H7 (cell line): ENCODE measurements at places on chromosomes 12 and 14.

GRCh38 chr14:23307687-23308644 is 1.3 kb downstream of the BCL2L2 start:
- DNase-seq: no peak

DNA sequence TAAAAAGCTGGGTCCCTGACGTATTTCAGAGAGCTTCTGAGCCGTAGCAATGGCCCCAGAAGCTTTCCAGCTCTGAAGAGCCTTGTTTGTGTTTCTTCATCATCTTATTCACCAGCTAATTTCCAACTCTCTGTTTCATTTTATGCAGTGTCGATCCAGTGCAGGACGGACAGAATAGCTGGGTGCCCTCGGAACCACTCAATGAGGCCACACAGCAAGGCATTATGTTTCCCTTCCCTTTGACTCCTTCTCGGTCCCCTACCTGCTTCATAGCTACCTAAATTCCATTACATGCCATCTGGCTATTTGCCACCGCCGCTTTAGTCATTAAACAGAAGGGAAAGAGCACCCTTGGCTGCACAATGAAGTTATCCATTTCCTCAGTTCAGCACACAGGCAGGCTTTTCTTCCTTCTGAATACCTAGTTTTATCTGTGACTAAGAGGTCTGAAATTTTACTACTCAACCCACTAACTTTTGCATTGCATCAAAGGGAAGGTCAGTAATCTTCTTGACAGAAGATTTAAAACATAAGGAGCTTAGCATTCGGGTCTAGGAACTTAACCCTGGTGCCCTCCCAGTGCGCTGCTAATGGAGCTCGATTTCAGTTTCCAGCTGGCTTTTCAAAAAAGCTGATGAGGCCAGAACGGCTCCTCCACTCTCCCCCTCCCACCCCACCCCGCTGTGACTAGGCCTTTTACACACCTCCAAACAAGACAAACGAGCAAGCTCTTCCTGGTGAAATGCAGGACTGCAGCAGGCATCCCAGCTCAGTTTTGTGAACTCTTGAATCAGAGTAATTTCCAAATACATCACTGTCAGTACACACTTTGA is 176.8 kb downstream of the GXYLT1 start:
- DNase-seq: peak; percentile 73

DNA sequence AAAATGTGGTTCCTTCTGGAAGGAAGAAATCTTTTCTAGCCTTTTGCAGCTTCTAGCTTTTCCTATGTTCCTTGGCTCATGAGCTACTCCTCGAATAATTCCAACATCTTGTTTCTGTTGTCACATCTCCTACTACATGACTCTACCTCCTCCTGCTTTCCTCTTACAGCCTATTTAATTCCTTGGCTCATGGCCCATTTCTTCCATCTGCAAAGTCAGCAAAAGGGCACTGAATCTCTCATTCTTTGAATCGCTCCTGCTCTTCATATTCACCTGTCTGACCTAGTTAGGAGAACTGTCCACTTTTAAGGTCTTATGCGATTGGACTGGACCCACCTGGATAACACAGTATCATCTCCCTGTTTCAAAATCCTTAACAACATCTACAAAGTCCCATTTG is 15.8 kb downstream of the PRKD1 start:
- no peak for DNase-seq

GRCh38 chr12:28033538-28033915 is 61.0 kb upstream of the PTHLH start:
- DNase-seq: no peak

DNA sequence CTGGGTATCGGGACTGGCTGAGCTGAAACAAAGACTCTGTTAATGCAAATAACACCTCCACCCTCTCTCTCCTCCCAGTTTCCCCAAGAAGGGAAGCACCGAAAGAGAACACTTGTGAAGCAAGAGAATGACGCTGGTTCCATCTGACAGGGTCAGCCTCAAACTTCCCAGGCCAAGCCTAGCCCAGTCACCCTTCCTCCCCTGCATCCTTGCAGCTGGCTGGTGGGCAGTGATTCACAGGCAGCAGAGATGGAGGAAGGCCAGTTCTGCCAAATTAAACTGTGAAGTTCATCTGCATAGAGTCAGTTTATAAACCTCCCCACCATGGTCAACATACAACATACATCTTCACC is 2.8 kb downstream of the LRRC74A start:
- peak; percentile 46 for DNase-seq

DNA sequence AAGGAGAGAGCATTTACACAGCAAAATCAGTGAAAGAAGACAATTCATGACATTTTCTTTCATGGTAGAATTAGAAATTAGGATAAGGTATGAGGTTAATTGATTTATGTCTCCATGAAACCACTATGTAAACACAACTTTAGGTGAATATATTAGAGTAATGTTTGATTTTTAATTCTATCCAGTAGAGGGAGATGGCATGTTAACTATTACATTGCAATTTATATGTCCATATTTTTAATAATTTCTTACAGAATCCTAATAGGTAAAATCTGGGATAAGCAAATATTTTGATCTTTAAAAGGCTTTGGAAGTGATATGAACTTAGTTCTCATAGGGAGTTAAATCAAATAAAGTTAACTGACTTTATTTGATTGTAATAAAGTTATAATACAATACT is 373.4 kb upstream of the PDE3A start:
- no peak for DNase-seq

- DNase-seq: no peak
Measured at GRCh38 chr14:31576949-31577348, 15.7 kb downstream of the NUBPL start.

DNA sequence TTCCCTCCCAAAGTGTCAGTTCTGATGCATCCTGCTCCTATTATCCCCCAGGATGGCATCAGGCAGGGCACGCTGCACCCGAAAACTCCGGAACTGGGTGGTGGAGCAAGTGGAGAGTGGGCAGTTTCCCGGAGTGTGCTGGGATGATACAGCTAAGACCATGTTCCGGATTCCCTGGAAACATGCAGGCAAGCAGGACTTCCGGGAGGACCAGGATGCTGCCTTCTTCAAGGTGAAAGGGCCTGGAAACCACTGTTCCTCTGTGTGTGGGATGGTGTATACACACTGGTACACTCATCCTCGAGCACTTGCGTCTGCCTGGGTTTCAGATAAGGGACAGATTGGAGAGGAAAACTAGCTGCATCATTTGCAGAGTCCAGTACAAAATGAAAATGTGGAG is 1.0 kb downstream of the IRF9 start:
- DNase-seq: no peak

DNA sequence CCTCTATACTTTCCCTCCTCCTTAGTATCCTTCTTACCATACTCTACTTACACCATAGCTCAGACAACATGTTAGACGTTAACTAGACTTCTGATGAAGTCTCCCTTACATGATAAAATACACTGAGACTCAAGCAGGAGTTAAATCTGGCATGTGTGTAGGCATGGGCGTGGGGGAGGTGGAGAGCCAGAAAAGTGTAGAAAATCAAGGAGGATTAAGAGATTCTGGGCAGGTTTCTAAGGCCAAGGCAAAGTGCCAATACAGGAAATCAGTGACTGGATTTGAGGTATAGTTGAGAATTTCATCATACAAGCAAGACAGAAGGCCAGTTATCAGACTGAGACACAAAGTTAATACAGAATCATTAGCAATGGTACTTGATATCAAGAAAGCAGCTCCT is 37.4 kb downstream of the EPS8 start:
- no peak for DNase-seq

- no peak for DNase-seq
Measured at GRCh38 chr14:64244279-64244678, 49.9 kb downstream of the ESR2 start.

DNA sequence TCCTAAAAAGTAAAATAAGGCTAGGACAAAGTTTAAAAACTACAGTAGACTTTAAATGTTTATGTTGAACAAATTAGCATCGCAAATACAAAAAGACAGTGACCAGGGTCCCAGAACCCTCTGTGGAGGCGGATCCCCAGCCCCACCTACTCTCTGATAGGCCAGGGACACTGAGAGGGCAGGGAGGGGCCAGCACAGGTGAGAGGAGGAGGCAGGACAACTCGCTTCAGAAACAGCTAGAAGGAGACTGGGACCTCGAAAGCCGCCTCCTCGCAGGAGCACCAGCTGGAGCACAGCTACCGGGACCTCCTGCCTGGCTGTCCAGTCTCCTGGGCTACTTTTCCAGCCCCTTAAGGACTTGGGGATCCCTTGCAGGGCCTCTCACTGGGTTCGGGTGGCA is 992 bp downstream of the DNAH10 start:
- DNase-seq: peak; percentile 90

DNA sequence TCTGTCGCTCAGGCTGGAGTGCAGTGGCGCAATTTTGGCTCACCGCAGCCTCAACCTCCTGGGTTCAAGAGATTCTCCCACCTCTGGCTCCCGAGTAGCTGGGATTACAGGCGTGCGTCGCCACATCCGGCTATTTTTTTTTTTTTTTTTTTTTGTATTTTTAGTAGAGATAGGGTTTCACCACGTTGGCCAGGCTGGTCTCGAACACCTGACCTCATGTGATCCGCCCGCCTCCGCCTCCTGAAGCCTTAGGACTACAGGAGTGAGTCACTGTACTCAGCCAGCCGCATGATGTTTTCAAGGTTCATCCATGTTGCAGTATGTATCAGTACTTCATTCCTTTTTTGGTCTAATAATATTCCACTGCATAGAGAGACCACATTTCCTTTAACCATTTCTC is 2.4 kb upstream of the RNF34 start:
- DNase-seq: no peak

DNA sequence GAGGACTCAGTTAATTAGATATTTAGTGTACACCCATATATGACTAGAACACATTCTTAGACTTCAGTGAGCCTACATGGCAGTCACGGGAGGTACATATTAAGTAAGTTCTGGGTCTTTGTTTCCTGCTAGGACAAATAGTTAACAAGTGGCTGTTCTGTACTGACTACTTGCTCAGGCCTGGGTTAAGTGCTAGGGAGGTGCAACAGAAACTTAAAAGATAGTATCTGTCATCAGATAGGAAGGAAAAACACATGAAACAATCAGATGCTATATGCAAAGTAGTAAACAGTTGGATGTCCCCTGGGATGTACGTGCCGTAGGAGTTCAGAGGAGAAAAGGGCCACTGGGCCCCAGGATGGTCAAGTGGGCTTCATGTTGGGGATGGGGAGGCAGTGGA is 59.5 kb downstream of the SLC4A8 start:
- DNase-seq: no peak
